ENCODE measurements at places on chromosomes 4 and X.

DNA sequence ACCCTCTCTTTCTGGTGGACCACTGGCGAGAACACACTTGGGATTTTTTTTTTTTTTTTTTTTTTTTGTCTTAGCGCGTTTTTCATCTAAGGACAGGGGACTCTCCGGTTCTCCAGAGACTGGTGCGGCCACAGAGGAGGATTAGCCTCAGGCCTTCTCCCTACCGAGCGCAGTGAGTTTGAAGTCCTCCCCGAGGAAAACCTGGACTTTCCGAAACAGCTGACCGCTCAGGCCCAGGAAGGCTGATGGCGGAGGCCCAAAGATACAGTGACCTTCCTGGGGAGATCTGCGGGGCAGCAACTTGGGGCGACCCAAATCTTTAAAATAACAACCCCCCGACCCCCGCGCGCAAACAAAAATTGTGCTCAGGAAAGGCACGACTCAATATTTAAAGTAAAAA, 9.2 kb downstream of the NKX3-2 start:
- DNase-seq = no peak

DNA sequence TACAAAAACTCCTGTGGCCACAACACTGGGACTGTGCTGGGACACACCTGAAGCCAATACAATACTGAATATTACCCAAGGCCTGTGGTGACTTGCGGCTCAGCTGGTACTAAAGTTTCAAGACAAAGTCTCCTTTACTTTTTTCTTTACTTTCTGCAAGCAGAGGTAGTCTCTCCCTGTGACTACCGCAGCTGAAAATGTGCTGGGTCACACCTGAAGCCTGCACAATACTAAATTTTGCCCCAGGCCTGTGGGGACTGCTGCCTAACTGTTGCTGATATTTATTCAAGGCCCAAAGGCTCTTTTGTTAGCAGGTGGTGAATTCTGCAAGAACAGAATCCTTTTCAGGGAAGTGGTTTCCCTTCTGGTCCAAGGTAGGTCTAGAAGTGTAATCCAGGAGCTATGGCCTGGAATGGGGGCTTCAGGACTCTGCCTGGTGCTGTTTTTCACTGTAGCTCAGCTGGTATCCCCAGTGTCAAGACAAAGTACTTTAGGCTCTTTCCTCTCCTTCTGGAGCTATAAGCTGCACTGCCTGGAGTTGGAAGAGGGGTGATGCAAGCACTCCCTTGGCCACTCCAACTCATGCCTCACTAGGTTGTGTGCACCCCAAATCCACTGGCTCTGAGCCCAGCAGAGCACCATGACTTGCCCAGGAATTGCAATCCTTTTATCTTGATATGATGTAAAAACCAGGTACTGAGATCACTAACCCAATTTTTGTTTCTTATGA, 489.4 kb downstream of the TECRL start:
- DNase-seq = no peak

- no peak for DNase-seq
Measured at GRCh38 chr4:155602351-155603140, 64.1 kb upstream of the GUCY1A1 start.

DNA sequence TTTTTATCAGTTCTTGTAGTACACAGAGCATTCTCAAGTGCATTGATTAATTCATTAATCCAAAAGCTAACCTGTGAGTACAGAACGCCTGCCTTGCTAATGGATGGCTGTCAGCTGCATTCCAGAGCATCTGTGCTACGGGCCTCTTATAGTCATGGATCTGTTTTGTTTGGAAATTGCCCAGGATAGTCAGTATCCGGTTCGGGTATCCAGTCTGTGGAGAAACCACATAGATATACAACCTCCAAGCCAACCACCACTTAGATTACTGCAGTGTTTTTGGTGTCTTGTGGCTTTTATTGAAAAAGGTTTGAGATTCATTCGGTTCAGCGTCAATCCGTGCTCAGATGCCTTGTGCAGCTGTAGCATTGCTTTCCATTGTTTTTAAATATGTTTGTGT, 4.0 kb downstream of the LAP3 start:
- no peak for DNase-seq

DNA sequence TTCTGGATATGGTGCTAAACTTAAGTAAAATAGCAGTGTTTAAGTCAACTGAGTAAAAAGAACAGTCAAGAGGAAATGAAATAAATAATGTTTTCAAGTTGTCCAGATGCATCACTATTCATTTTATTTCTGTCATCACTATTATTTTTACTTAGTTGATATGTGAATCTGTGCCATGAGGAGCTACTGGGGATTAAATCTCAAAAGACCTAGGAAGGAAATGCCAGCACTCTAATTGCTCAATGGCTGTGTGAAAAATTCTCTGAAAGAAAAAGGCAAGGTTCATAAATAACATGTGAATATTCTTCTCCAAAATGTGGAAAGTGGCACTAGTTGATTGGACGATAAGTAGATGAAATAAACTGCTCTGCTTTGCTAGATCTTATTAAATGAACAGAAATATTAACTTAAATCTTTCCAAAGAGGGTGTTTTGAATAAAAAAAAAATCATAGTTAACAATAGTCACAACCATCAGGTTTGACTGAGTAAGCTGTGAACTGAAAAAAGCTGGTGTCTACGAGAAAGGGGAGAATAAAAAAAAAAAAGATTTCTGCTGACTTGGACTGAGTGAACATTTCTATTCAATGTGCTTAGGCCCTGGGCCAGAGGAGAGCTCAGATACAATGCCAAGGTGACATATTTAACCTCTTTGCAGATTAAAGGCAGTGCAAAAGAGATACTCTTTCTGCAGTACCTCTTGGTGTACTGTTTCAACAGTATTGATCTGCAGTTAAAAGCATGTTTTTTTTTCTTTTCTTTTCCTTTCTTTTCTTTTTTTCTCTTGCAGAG, 1.6 kb downstream of the SPARCL1 start:
- DNase-seq = no peak

DNA sequence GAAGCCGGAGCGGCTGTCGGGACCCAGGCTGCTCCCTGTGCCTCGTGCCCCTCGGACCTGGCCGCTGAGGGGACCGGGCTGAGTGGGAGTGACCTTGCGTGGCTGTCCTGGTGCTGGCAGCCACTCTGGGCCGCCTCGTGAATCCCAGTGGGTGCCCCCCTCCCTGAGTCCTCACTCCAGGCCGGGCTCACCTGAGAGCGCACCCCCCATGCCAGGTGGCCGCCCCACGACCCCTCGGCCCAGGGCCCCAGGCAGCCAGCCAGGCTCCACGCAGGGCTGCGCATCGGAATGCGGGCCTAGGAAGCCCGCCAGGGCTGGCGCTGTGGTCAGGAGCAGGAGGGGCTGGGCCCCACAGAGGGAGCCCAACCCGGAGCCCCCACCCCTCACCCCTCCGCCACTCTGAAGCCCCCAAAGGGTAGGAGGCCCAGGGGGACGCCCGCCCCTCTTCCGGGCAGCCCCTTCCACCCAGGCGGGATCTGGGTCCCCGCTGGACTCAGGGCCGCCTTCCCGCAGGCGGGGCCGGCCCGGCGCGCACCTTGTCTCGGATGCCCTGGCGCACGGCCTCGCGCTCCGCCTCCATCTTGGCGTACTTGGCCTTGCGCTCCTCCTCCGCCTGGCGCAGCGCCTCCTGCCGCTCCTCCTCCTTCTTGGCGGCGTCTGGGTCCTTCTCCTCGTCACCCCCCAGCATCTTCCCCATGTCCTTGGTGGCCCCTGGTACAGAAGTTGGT, 33.9 kb downstream of the CPLX1 start:
- DNase-seq = peak; percentile 55

GRCh38 chr4:7295197-7295910, 103.0 kb downstream of the SORCS2 start:
- DNase-seq = no peak

- no peak for DNase-seq
Measured at GRCh38 chr4:55768291-55768690, 51.3 kb upstream of the EXOC1L start.

- DNase-seq = no peak
Measured at GRCh38 chr4:125045311-125045710, 269.4 kb upstream of the FAT4 start.

- no peak for DNase-seq
Measured at GRCh38 chr4:25291158-25291733, 21.3 kb upstream of the ZCCHC4 start.

GRCh38 chr4:211033-211511, 86.8 kb downstream of the ZNF718 start:
- DNase-seq = no peak

DNA sequence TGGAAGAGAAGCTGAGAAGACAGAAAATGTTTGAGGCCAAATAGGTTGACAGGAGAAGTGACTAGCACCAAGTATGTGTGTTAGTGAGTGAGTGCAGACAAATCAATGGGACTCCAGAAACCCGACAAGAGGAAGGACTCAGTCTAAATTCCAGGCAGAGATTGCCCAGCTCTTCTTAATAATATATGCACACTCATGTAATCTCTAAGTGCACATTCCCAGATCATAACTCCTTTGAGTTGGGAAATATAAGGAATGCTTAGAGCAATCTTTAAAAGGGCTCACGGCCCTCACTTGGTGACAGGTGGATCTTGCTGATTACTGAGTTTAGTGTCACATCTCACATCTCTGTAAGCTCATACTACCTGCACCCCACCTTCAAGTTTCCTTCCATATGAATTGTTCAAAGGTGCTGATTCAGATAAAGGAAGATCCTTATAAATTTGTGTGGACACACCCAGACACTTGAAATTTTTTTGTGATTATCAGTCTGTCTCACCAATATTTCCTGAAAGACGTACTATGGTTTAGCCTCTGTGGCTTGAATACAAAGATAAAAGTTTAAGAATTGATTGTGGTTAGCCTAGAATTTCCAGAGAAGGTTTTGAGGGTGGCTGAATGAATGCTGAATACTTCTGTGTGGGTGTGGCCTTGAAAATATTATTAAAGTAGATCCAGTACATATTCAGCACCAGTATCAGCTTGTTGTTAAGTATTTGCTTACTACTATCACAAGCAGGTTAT, 205.1 kb upstream of the UGT8 start:
- no peak for DNase-seq

DNA sequence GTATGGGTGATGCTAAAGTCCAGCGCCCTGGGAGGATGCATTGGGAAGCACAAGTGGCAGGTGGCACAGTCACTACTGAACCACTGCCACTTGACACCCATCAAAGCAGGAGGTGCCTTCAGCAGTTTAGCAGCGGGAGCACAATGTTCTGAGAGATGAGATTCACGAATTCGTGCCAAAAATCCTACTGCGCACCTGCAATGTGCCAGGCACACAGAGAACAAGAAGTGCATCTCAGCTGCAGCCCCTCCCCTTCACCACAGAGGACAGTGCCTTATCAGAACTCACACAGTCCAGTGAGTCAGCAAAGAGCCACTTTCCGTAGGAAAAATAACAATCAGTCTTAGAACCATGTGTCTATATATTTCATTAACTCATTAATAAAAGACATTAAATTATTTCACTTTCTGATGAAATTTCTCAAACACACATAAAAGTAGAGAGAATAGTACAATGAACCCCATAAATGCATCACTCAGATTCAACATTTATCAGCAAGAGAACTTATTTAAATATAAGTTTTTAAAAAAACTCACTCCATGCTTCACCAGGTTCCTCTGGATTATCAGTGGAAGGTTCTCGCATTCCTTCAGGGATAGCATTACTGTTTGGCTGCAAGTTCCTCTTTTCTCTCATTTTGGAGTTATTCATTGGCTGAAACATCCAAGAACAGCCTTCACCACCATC, 47.0 kb downstream of the BEND2 start:
- DNase-seq = no peak

- DNase-seq = no peak
Measured at GRCh38 chr4:67933755-67934154, 29.5 kb downstream of the TMPRSS11A start.

DNA sequence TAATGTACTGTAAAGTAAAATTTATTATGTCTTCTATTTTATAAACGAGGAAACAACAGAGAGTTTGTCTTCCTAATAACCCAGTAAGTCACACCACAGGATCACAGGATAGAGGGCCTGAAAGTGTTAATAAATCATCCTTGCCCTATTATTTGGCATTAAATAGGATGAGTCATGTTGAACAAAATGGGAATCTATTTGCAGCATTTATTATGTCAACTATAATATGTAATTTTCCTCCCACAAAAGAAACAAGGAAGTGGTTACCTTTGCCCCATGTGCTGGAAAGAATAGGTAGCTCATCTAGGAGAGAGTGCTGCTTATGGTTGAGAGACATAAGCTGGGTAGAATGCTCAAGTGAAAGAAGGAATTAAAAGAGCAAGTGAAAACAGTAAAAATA, 237.6 kb upstream of the NDST3 start:
- DNase-seq = no peak

DNA sequence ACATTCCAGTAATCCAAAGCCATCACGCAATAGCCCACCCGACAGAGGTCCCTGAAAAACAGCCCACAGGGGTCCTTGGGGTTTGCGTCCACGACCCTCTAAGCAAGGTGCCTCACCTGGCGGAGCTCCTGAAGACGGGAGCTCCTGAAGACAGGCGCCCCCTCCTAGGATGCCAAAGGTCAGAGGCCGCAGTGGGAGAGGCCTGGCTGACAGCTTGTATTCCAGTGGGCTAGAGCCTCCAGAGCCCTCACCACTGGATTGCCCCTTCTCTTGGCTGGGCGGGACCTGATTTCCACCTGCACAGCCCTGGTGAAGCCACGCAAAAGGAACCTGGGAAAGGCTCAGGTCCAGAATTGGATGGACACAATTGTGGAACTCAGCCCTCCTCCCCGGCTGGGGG, 29.7 kb upstream of the WFS1 start:
- DNase-seq = peak; percentile 2

DNA sequence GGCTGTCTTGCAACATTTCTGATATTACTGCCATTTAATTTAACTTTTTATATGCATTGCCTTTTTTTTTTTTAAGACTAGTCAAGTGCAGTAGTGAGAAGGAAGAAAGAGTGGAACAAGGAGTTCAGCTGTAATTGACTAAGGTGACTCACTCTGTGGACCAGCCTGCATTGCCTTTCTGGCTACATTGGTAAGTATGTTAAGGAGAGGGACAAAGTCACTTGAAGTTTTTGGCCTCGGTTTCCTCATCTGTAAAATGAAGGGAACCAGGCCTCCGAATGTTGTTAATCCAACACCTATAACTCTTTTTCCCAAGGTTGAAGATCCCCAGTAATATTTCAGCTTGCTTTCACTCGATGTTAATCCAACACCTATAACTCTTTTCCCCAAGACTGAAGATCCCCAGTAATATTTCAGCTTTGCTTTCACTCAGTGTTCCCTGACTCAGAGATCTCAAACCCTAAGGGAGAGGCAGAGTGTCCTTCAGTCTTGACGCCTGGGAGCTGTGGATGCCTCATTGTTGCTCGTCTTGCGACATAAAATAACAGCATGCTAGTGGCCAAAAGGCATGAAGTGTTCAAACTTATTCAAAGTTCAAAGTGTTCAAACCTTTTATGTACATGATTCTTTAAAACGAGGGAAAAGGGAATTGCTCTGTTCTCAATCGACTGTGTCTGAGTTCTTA, 102.0 kb downstream of the SORBS2 start:
- no peak for DNase-seq
